GM12864 (cell line): ENCODE measurements at places on chromosomes 11 and 22.

DNA sequence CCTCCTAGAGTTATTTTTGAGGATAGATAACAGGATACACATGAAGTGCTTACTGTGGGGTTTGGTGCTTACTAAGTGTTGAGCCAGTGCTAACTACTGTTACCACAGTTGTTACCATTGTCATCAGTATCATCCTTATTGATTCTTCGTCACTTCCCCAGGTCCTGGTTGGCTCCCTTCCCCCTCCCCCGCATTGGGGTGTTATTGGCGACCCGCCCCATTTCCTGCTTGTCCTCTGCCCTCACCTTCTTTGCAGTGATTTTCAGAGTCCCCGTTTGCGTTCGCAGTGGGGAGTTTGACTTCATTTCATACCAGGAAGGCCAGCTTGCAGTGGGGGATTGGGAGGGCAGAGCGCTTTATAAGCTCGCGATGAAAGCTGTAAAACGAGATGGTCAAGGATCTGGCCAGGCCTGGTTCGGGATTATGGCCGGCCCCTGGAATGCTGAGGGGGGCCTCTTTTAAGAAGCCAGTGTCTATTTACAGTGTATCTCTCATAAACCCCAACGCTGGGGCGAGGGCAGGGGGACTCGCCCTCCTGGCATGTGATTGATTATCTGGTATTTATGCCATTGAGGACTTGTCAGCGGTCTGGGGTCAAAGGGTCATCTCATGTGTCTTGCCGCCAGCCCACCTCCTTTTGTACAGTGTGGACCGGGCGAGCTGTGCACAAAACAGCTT, 84.6 kb upstream of the NNMT start:
- no peak for DNase-seq

GRCh38 chr11:11025087-11025486, 167.2 kb upstream of the ZBED5 start:
- no peak for DNase-seq

DNA sequence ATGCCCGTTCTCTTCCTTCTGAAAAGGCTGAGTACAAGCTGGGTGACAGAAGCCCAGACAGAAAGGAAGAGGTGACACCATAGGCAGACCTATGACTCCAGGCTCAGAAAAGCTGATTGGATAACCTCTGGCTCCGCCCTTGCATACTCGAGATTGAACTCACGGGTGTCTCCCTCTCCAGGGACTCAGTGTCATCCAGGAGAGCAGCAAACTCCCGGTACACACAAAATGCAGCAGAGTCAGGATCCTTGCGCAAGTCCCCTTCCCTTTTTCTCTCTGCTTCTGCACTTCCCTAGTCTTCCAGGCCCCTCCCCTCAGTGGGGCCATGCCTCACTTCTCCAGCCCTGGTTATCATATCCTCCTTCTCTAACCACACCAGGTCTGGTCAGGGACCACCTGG, 9.8 kb downstream of the SCN4B start:
- DNase-seq = no peak

DNA sequence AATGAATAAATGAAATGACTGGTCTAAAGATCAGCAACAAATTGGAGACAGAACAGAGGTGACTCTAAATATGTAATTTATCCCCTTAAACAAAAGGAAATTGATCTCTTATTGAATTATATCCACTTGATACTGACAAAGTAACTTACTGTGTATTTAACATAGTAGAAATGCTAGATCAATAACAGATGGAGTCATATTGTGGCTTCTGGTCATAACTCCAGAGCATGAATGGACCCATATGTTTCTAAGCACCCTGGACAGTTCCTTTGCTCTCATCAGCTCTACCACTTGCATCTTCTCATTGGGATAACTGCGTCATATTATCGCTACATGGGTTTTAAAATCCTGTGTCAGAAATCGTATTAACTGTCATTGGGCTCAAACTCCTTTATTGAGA, 222.3 kb downstream of the ETS1 start:
- no peak for DNase-seq

DNA sequence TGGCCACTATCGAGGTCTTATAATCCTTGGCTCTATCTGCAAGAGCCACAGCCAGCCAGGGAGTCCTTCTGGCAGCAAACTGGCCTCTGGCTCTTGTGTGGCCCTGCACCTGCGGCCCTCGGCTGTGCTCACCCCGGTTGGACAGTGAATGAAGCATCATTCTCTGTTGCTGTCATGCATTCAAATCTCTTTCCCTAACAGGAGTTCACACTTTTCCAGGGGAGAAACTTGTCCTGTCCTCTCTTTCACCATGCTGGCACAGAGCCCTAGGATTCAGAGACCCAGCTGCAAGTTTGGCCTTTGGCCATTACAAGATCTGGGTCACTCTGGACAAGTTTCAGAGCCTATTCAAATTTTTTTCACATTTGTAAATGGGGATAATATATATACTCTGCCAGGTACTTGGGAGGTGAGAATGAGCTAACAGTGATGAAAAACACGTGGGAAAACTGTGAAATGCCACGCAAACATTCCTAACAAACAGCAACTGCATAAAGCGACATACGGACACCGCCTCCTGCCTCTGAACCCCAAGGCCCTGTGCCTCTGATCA, 34.2 kb downstream of the TMEM184B start:
- DNase-seq = no peak

DNA sequence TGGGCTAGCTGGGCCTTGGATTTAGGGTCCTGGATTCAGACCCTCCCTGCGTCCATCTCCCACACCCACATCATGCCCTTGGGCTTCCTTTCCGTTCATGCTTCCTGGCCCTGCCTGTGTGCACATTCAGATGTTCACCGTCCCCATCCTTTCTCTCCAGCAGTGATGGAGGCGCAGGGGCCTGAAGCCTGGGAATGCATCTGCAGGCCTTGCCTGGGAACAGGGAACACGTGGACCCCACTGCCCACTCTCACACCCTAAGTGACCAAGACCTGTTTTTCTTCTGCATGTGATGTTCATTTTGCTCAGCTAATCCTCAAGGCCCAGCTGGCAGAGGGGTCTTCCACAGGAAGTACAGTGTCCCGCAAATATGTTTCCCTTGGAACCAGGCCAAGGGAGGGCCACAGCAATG, 91.6 kb upstream of the PARVA start:
- DNase-seq = no peak

DNA sequence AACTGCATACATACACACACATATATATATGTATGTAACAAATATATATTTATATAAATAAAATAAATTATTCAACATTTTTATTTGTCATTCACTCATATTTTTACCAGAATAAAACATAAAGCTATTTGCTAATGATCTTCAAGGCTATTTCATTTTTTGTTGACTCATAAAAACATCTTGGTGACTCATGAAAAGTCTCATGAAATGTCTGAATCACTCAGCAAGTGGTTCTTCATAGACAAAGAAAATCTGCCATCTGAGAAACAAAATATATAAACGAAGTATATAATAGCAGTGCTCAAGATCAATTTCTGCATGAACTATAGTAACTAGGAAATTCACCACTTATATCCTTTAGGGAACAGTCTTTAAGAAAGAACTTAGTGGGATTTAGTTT, 764.8 kb upstream of the FAT3 start:
- no peak for DNase-seq

GRCh38 chr11:43898574-43898973, 17.9 kb downstream of the ALKBH3 start:
- DNase-seq = no peak

- no peak for DNase-seq
These were observed 975.5 kb upstream of the CCDC90B start for GRCh38 chr11:84261707-84262106.

DNA sequence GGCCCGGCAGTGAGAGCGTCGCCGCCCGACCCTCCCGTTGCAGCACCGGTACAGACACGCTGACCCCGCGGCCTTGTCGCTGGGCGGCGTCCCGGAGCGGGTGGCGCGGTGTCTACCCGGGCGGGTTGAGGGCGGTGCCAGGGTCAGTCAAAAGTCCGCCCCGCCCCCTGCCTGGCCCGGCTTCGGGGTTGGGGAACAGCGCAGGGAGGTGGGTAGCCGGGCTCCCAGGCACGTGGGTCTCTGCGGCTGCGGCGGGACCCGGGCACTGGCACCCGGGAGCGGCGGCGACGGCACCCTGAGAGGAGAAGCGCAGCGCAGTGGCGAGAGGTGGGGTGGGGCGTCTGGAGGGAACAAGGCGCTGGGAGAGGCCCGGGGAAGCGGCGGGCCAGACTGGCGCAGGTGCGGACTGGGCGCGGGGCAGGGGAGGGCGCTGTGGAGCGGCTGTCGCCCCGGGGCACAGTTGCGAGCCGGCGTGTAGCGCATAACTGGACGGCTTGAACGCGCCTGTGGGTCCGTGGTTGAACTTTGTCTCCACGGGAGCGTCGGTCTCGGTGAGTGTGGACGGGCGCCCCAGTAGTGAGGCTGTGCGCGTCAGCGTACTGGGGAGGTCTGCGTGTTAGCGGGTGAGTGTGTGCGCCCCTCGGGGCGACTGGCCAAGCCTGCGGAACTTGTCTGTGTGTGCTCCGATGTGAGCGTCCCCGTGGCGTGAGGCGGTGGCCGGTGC, at the start of gene P2RY2:
TSS of gene P2RY2 (plus strand) at position 176 of the 724 bp plus-strand sequence. CDS start 15,879 bp downstream, outside the sequence.
- no peak for DNase-seq

GRCh38 chr22:49354516-49355210, 473.0 kb downstream of the BRD1 start:
- DNase-seq = no peak

DNA sequence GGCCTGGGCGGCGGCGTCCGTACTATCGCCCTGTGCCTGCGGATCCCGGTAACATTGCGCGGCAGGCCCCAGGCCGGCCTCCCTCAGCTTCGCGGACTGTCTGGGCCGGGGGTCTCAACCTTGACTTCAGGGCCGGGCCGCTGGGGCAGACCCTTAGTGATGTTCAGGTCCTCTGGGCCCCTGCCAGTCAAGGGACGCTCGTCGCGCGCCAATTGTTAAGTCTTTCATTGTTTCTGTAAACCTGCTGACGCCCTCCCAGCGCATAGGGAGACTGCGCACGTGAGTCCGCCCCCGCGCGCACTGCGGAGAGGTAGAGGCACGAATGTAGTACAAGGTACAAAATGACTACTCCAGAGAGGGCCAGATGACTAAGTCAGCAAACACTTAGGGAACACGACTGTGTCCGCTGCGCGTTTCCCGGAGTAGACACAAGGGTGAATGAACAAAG, 451 bp upstream of the HDHD5 start:
- peak; percentile 30 for DNase-seq

DNA sequence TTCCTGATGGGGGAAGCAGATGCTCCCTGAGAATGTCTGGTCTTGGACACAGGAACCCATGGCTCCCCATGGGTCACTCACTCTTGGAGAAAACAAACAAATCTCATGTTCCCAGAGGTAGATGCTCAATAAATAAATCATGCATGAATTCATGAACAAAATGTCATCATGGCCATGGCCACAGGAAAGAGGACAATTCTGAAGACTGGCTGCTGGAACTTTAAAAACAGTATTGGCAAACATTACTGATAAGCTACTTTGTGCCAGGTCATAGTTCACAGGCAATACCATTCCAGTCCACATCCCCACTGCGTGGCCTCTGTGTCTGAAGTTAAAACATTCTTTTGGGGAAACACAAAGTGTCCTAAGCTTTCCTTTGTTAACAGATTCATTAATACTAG, 9.2 kb upstream of the SMIM35 start:
- no peak for DNase-seq

GRCh38 chr11:1693327-1694063, 3.5 kb upstream of the KRTAP5-6 start:
- no peak for DNase-seq

GRCh38 chr11:76291576-76292526, 85.5 kb upstream of the WNT11 start:
- no peak for DNase-seq

DNA sequence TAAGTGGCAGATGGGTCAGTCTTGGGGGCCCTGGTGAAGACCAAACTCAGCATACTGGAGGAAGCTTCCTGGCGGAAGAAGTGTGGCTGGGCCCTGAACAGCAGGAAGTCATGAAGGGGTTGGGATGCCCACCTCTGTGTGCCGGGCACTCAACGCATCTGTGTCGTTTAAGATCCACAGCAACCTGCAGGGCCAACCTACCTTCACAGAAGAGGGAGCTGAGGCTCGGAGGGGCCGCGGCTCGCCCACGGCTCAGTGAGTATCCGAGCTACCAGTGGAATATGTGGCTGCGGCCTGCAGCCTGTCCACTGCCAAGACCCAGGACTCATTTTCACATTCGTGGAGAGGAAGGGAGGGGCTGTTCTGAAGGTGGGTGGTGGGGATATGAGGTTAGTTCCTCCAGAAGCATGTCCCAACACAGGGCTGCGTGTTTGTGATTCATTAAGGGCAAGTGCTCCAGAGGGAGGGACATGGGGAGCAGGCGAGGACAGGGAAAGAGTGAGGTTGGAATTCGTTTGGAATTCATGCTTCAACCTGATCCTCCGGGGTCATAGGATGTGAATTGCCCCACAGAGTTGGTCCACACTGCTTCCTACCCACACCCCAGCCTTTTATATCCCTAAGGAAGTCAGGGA, 99.6 kb downstream of the MPPED1 start:
- no peak for DNase-seq

- DNase-seq = no peak
These were observed 40.2 kb downstream of the F2 start for GRCh38 chr11:46759196-46759595.

- DNase-seq = no peak
These were observed 46.4 kb upstream of the SC5D start for GRCh38 chr11:121246021-121246768.

DNA sequence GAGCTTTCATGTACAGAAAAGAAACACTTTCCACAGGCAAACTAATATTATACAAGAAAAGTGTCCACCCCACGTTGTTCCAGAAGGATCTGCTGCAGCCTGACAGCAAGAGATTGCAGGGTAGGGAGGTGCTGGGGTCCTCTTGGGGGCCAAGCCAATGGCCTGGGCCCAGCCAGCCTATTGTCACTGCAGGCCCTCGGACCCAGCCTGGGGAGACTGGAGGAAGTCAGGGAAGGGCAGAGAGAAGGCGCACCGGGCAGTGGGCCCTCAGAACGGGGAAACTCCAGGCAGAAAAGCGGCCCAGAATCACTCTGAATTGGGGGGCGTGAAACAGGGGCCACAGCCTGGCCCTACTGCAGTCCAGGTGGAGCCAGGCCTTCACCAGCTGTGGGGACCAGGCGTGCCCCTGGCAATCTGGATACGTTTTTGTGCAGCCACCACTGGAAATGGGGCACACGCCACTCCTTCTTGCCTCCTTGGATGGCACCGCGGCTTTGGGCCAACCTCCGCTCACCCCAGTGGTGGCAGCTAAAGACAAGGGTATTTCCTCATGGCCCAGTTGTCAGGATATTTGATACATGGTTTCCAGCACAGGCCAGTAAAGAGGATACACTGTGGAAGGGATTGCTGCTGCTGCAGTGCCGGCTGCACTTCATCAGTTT, 3.9 kb upstream of the NAP1L4 start:
- DNase-seq = no peak

- no peak for DNase-seq
These were observed 60.2 kb upstream of the CRTAM start for GRCh38 chr11:122778148-122778547.
